ENCODE measurements at places on chromosomes 3 and 15.

GRCh38 chr3:171481011-171481410 lies 20.8 kb upstream of the TNIK start:
- no peak for DNase-seq

DNA sequence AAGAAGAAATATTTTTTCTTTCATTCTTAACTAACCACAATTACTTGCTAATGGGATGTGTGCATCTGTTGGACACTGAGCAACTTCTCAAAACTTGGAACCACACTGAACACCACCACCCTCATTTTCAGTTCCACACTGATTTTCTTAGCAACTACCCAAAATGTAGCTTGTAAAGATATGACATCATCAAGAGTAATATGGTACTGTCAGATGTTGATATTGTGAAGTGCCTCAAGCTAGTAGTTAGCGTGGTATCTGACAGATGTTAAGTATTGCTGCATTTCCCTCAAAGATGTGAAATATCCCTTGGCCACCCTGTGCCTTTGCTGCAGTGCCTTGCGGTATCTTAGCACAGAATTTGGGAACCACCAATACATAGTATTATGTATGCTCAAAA lies 9.3 kb downstream of the RFTN1 start:
- no peak for DNase-seq

DNA sequence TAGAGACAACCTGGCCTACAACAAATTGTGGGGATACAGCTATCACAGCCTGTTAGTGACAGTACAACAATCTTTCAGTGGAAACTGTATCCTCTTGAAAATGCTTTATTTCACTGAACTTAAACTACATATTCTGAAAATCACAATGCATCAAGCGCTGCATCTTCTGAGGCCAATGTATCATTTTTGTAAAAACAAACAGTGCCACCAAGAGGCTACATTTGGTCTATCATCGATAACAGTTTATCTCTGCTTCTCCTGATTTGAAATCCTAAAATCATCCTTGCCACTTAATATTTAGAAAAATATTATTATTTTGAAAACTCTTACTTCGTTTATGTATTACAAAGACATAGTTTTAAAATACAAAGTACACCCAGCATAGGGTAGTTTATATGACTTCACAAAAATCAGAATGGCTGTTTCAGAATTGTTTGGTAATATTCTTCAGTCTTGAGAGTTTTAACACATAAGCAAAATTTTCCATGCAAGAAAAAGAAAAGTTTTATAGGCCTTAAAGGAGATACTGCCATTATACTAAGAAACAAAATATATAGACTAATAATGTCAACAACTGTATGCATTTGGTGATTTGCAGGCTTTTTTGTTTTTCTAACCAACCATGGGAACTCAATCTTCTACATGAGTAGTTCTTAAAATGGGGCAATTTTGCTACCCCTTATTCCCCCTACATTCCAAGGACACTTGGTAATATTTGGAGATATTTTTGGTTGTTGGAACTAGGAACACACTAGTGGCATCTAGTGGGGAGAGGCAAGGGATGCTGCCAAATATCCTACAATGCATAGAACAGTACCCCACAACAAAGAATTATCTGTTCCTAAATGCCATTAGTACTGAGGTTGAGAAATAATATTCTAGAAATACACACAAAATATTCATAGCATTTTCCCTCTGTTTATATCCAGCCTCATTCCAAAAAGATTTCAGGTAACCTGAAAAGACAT lies 42.3 kb downstream of the WDR72 start:
- DNase-seq, result peak; percentile 1

- no peak for DNase-seq
Observed at GRCh38 chr15:90489514-90489913, 40.2 kb upstream of the CRTC3 start.

GRCh38 chr3:195891431-195892104 lies 16.8 kb downstream of the TNK2 start:
- no peak for DNase-seq

- DNase-seq, result no peak
Observed at GRCh38 chr3:114451561-114452018, 157.8 kb downstream of the TIGIT start.

DNA sequence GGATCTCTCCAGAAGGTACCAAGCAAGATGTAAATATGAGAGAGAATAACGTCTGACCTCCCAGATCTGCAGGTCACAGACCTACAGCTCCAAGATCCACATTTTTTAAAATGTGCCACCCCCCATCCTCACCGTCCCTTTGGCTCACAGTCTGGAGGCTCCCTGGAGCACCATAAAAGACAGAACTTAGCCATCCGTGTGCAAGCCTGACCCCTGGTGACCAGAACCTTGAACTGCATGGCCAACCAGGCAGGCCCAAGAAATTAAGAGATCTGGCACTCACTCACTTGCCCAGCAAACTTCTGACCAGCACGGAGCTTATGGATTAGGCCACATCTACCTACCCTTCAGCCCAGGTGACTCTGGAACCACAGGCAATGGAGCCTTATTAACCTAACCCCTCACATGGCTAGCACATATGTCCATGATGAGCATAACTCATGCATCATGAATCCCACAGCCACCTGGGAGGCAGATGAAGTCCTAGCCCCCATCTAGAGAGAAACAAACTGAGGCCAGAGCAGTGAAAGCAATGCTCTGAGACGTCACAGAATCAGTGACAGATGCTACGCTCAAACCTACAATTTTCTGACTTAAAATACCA lies 275.3 kb downstream of the UACA start:
- DNase-seq, result peak; percentile 60

GRCh38 chr3:77887611-77888010 lies 847.7 kb downstream of the ROBO2 start:
- DNase-seq, result no peak

- no peak for DNase-seq
Observed at GRCh38 chr3:144948711-144949110, 977.1 kb downstream of the DIPK2A start.

DNA sequence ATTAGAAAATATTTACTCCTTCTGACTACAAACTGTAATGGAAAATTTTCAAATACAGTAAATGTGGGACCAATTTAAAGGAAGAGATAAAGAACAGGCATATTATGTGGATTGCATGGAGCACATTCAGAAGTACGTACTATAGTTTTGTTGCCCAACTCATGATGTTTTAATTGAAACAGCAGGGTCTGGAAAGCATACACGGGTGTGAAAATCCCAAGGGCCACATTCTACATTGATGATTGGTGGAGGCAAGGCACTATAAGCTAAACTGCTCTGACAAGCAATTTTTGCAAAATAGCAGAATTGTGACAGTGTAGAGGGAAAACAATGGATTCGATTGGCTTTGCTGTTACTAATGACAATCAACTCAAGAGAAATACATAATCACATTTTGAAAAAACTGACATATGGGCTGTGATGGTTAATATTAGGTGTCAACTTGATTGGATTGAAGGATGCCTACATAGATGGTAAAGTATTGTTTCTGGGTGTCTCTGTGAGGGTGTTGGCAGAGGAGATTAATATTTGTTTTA lies 458.6 kb downstream of the PYDC2 start:
- no peak for DNase-seq

DNA sequence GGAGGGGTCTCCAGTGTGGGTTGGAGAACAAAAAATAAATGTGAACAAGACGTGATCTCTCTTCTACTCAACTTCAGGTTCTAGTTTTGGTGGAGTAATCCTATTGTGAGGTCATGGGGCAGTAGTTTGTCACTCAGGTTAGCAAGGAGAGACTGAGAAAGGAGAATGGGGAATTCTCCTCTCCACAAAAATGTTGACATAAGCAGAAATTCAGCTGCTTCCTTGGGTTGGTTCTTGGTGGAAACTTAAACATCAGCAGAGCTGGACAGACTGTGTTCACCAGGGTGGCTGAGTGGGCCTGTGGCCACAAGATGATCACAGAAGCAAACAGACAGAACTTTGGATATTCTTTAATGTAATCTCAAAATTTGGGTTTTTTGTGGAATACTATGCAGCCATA lies 78.7 kb downstream of the EPHB1 start:
- no peak for DNase-seq

- no peak for DNase-seq
Observed at GRCh38 chr3:127730666-127731295, 58.0 kb downstream of the ABTB1 start.

DNA sequence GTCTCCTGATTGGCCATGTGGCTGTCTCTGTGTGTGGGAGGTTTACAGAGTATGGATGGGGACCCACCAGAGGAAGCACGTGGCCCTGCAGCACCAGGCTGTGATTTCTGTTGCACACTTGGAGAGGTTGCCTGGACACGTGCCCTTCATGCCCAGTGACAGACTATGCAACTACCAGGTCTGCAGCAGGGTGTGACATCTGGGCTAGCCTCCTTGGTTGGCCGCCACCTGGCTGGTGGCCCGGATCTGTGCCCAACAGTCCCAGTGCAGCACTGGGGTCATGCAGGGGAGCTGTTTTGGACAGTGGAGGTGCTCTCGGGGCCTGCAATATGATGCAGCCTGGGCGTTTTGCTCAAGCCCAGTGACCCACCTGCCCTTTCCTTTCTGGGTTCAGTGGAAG lies 212.5 kb downstream of the UBE3A start:
- DNase-seq, result no peak

- no peak for DNase-seq
Observed at GRCh38 chr3:65419233-65419632, 619.5 kb downstream of the MAGI1 start.

DNA sequence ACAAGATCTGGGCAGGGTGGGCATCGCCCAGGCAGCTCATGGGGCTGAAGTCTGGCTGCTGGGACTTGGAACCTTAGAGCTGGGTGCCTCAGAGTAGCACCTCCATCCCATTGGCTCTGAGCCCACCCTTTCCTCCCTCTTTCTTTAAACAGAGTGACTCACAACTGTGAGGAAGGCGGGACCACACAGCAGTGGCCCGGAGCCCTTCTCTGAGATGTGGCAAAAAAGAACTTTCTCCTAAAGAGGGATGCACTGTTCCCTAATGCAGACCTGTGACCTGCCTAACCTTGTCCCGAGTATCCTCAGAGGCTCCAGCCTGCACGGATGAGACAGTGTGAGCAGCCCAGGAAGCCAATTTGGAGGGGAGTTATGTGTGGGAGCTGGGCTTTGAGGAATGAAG lies 23.6 kb downstream of the PRR20G start:
- DNase-seq, result no peak

DNA sequence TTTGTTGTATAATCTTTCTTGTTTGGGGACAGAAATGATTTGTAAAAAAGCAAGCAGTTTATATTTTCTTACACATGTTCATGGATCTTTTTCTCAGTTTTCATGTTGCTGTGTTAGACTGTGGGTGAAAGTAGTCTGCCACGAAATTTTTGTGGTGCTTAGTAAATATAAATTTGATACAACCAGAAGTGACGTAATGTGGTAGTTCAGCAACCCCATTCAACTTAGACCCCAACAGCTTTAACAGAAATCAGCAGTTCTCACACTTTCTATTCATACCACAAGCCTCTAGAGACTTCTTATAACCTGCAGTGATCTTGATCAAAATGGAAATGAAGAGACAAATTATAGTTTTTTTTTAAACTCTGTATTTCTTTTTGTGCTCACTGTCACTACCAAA lies 120.2 kb upstream of the IGSF10 start:
- no peak for DNase-seq

- no peak for DNase-seq
Observed at GRCh38 chr3:67550541-67550940, 103.9 kb downstream of the SUCLG2 start.

DNA sequence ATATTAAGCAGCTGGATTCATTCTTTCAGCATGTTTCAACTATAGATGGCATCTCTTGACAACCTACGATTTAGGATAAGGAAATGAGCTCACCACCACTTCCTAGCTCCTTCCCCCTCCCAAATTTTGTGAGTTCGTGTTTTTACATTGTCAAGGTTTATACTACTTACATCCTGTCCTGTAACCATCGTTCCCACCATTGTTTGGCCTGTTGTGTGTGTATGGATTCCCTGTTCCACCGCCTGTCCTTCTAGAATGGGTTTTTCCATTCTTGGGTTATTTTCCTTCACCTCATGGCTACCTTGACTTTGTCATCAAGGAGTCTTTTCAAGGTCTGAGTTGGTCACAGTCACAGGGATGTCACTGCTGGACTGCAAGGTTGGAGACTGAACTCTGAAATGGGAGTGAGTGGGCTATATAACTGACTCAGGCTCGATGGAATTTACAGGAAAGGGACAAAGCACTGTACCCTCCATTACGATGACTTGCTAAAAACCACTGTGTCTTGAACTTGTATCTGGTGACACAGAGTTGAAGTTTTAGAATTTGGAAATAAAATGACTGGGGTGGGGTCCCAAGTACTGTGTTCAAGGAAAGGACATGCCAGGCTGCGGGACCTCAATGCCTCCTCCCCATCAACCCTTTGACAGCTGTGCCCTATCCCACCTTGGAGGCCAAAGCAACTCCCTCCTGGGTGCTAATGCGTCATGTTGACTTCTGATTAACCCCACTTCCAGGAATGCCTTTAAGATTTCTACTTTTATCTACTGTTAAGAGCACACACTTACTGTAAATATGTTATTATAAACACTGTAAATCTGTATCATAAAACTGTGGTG lies 66.8 kb upstream of the BLM start:
- DNase-seq, result no peak

DNA sequence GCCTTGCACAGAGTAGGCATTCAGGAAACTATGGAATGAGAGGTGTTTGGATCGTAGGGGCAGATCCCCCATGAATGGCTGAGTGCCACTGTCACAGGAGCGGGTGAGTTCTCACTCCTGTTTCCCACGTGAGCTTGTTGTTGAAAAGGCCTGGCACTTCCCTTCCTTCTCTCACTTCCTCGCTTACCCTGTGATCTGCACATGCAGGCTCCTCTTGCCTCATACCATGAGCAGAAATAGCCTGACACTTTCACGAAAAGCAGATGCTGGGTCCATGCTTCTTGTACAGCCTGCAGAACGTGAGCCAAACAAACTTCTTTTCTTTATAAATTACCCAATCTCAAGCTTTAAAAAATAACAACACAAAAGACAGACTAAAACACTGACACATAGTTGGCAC lies 55.4 kb downstream of the AGBL1 start:
- no peak for DNase-seq

GRCh38 chr3:90184861-90185260 lies 1077.4 kb downstream of the EPHA3 start:
- no peak for DNase-seq
